Tibial nerve (tissue), 4 donors: ENCODE measurements at places on chromosomes 7 and 10.
A peak's percentile ranks its signal among the peaks of the same experiment; 100 is the strongest.

DNA sequence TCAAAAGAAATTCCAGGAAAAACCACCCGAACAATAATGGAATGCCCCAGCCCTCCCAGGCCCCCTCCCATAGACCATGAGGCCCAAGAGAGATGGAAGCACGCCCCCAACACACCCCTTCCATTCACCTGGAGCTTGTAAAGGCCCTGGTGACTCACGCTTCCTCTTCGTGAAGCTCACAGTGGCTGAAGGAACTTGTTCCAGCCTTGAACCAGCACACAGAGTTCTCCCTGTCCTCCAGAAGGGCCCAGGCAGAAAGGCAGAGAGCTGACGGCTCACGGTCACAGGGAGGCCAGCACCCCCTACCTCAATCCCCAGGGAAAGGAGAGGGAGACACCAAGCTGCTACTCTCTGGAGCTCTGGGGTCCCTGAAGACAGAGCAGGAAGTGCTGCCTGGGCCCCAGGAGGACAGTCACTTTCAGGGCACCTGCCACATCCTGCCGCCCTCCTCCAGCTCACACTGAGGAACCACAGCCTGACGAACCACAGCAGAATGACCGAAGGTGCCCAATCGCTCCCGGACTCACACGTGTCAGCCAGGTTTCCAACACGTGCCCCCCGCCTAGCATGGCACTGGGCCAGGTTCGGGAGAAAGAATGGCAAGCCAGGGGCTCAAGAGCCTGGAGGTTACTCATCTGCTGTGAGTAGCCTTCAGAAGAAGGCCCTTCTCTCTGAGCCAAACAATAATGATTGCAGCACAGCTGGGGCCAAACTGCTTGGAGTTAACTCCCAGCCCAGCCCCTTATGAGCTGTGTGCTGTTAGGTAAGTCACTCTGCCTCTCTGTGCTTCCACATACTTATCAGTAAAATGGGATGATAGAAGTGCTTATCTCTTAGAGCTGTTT lies 52.8 kb downstream of the DLG5 start:
- no peaks in the 10 kb centered on the region for H3K27me3 ChIP-seq
- no peak for DNase-seq
- H3K4me1 ChIP-seq, result peaks cover 57% of the 10 kb centered on the region
- no peak overlapping the region for H3K27ac ChIP-seq

DNA sequence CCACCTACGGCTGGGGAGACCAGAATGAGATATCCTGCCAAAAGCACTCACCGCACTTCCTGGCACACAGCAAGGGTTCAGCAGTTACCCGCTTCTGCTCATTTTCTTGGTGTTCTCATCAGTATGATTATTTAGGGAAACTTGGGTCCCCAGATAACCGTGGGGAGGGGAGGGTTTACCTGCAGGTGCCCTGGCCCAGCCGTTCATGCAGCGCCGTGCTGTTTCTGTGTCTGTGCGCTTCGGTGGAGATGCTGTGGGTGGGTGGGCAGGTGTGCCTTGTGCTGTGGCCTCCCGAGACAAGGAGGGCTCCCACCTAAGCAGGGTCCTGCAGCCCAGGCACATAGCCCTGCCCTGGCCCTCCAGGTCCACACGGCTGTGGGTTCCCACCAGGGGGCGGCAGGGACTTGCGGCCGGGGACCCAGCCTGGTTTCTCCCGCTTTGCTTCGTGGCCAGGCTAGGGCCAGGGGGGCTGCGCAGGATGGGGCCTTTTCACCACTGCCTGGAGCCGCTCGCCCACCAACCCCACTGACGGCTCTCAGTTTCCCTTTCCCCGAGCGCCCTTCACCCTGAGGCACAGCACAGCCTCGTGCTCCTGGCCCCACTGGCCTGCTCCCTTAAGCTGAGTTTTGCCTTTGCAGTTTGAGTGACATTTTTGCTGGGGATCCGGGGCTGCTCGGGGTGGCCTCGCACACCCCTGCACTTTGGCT lies 78.5 kb downstream of the LHPP start:
- no peak overlapping the region for H3K4me3 ChIP-seq
- peaks cover 39% of the 10 kb centered on the region for H3K4me1 ChIP-seq
- H3K27me3 ChIP-seq, result no peaks in the 10 kb centered on the region
- no peaks in the 10 kb centered on the region for H3K36me3 ChIP-seq
- DNase-seq, result peak; percentile 66
- peak overlapping the region; percentile 60 for H3K27ac ChIP-seq

GRCh38 chr10:129365767-129366402 lies 101.2 kb upstream of the MGMT start:
- DNase-seq, result no peak
- H3K4me3 ChIP-seq, result no peak overlapping the region
- no peaks in the 10 kb centered on the region for H3K27me3 ChIP-seq
- no peak overlapping the region for H3K27ac ChIP-seq
- H3K36me3 ChIP-seq, result no peaks in the 10 kb centered on the region

GRCh38 chr10:122126763-122127659 lies 138.0 kb downstream of the TACC2 start:
- no peak overlapping the region for H3K4me3 ChIP-seq
- peaks cover 6% of the 10 kb centered on the region for H3K4me1 ChIP-seq
- peak overlapping the region; percentile 74 for H3K27ac ChIP-seq
- no peaks in the 10 kb centered on the region for H3K36me3 ChIP-seq
- DNase-seq, result no peak

DNA sequence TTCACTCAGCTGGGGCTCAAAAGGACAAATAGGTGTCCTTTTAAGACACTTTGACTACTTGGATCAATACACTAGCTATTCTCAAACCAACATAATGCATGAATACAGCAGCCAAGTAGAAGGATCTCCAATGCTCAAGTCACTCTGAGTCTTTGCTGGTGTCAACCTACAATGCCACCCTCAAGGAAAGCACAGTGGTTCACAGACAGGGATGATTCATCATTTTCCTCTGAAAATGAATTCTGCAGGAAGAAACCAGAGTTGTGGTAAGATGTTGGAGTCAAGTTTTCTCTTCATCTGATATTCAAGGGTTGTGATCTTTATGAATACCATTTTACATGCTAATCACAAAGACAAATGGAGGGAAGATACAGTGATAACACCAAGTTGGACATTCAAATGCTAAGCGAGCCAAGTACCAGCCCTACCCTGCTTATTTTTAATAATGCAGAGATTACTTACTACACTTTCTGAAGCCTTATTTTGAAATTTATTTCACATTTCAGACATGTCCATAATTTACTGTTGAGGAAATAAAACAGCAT lies 143.1 kb upstream of the FGFR2 start:
- no peak overlapping the region for H3K4me3 ChIP-seq
- no peak overlapping the region for H3K27ac ChIP-seq
- no peaks in the 10 kb centered on the region for H3K4me1 ChIP-seq
- DNase-seq, result no peak
- H3K27me3 ChIP-seq, result no peaks in the 10 kb centered on the region

- no peak overlapping the region for H3K4me3 ChIP-seq
- no peak for DNase-seq
- no peaks in the 10 kb centered on the region for H3K27me3 ChIP-seq
- peak overlapping the region; percentile 81 for H3K27ac ChIP-seq
- peaks cover 52% of the 10 kb centered on the region for H3K4me1 ChIP-seq
Measured at GRCh38 chr7:44631458-44632115, 25.2 kb downstream of the OGDH start.

DNA sequence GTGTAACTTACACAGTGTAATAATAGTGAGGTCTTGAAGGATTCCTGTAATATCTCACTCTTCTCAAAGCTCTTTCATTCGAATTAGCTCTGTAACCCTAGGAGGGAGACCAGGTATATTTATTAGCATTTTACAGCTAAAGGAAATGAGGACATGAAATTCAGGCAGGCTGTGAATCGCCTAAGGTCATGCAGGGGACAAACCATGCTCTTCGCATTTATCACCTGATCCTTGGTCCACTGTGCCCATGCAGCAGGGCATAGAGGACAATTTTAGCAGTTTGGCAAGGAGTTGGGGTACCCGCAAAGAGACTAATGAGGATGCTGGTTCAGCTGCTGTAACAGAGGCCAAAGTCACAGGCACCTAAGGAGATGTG lies 14.8 kb upstream of the LAMB1 start:
- H3K4me3 ChIP-seq, result no peak overlapping the region
- no peaks in the 10 kb centered on the region for H3K36me3 ChIP-seq
- DNase-seq, result no peak
- no peak overlapping the region for H3K27ac ChIP-seq
- no peaks in the 10 kb centered on the region for H3K4me1 ChIP-seq

DNA sequence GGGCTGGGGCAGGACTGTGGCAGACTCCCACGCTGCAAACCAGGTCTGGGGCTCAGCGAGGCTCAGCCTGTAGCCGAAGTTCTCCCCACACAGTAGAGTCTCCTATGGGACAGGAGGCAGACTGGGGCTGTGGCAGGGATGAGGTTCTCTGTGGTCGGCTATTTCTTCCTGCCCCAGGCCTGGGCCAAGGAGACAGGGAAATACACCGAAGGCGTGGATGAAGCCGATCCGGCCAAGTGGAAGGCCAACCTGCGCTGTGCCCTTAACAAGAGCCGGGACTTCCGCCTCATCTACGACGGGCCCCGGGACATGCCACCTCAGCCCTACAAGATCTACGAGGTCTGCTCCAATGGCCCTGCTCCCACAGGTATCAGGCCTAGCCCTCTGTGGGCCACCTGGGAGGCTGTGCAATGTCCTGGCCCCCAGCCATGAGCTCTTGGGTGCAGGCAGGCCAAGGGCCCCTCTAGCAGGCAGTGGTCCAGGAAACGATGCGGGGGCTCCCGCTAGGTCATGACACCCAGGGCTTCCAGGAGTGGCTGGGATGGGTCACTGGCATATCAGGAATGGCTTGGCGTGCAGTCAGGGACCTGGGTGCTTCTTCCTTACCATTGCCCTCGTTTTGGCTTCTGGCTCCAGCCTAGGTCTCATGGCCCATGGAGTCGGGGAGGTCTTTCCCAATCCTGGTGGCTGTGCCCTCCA lies 8.1 kb downstream of the IRF5 start:
- no peak overlapping the region for H3K27ac ChIP-seq
- no peak overlapping the region for H3K4me3 ChIP-seq
- H3K27me3 ChIP-seq, result no peaks in the 10 kb centered on the region
- H3K36me3 ChIP-seq, result peaks cover 14% of the 10 kb centered on the region
- DNase-seq, result no peak

DNA sequence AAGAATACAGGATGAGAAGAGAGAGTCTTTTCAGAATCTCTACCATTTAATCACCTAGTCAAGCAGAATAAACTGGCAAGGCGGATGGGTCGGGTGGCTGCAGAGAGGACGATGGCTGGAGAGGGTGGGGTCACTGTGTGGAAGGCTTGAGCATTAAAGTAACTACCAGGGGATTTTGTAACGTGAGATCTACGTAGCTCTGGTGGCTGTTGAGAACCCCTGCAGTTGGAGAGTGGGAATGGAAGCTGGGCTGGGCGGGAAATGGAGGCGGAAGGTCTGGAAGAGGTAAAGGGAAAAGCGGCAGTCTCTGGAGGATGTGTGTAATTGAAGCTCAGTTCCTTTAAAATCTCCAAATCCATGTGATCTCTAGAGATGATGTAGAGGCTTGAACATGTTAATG lies 135.0 kb downstream of the GATA3 start:
- H3K4me3 ChIP-seq, result no peak overlapping the region
- no peaks in the 10 kb centered on the region for H3K27me3 ChIP-seq
- no peaks in the 10 kb centered on the region for H3K36me3 ChIP-seq
- no peak for DNase-seq

DNA sequence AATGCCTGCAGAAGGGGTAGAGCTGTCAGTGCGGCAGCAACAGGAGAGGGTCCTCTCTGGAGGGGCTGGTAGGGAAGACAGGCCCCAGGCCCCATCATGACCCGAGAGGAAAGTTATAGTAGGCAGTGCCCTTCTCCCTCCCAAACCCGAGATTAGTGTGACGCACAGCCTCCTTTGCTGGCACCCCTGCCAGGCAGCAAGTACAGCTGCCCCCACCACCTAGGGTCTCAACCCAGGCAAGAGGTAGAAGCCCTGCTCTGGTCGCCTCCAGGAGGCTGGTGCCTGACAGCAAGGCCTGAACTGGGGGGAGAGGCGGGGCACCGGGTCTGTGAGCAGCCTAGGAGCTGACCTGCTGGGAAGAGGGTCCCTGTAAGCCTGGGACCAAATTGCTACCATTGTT lies 15.5 kb downstream of the LOXL4 start:
- H3K4me3 ChIP-seq, result no peak overlapping the region
- no peak overlapping the region for H3K27ac ChIP-seq
- H3K36me3 ChIP-seq, result no peaks in the 10 kb centered on the region
- DNase-seq, result no peak
- H3K27me3 ChIP-seq, result no peaks in the 10 kb centered on the region
- peaks cover 3% of the 10 kb centered on the region for H3K4me1 ChIP-seq

DNA sequence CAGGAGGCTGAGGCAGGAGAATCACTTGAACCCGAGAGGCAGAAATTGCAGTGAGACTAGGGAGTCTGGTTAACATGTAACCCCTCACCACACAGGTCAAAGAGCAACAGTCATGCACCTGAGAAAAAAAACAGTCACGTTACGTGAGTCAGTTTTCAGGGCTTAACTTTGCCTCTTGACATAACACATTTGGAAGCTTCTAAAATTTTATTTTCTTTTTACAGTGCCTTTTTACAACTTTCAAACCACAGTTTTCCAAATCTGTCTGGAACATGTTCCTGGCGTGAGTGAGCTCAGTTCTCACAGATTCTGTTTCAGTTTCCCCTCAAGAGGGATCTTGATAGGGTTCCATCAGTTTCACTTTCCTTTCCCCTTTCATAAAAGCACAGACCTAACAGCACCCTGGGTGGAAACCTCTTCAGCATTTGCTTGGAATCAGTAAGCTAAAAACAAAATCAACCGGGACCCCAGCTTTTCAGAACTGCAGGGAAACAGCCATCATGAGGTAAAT lies 4.4 kb downstream of the IFIT3 start:
- H3K27me3 ChIP-seq, result no peaks in the 10 kb centered on the region
- peak overlapping the region; percentile 94 for H3K27ac ChIP-seq
- peak overlapping the region; percentile 42 for H3K4me3 ChIP-seq

DNA sequence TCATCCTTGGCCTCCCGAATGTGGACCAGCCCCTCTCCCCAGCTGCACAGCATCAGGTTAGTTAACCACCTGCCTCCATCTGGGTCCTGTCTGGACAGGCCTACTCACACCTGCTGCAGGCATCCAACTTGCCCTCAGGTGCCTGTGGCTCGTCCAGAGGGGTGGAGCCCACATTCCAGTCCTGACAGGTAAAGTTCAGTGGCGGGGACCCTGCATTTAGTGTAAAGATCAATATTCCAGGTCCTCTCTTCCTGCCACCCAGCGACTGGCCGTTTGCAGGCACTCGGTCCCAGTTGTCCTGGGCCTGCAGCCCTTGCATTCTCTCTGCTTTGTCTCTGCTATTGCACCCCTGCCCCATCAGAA lies 15.0 kb downstream of the HTRA1 start:
- DNase-seq, result no peak
- no peak overlapping the region for H3K4me3 ChIP-seq
- H3K27ac ChIP-seq, result no peak overlapping the region
- peaks cover 35% of the 10 kb centered on the region for H3K4me1 ChIP-seq
- H3K36me3 ChIP-seq, result no peaks in the 10 kb centered on the region

GRCh38 chr7:75842836-75843446 lies 29.3 kb upstream of the CCL24 start:
- H3K4me3 ChIP-seq, result no peak overlapping the region
- H3K27ac ChIP-seq, result no peak overlapping the region
- no peak for DNase-seq
- no peaks in the 10 kb centered on the region for H3K27me3 ChIP-seq
- H3K36me3 ChIP-seq, result no peaks in the 10 kb centered on the region
- H3K4me1 ChIP-seq, result peaks cover 12% of the 10 kb centered on the region
